Hematopoietic multipotent progenitor cell treated with erythropoietin and hydrocortisone succinate and interleukin-3 and kit ligand, for 15 days (in vitro differentiated cells): ENCODE measurements at places on chromosomes 1 and 21.

- no peak for DNase-seq
These were observed 257.4 kb upstream of the PLXNA2 start for GRCh38 chr1:208501542-208501941.

GRCh38 chr1:36183309-36183856 lies 27.4 kb downstream of the MAP7D1 start:
- no peak for DNase-seq

DNA sequence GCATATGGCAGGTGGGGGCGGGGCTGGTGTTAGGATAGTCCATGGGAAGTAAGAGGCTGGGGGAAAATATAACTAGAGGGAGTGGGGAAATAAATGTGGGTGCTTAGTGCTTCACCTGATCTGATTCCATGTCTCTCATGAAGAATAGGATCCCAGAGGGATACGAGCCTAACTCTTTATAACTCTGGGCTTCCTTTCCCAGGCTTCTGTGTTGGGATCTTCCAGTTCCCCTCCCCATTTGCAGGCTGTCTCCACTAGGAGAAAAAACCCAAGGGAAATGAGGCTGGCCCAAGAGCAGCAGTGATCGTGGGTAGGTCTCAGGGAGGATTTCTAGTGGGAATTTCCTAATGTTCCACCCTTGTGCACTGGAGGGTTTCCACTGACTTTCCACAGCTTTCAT lies 1.6 kb downstream of the KCNJ9 start:
- DNase-seq, result no peak

- DNase-seq, result peak; percentile 70
These were observed 54.1 kb downstream of the LDLRAD2 start for GRCh38 chr1:21865943-21866706.

DNA sequence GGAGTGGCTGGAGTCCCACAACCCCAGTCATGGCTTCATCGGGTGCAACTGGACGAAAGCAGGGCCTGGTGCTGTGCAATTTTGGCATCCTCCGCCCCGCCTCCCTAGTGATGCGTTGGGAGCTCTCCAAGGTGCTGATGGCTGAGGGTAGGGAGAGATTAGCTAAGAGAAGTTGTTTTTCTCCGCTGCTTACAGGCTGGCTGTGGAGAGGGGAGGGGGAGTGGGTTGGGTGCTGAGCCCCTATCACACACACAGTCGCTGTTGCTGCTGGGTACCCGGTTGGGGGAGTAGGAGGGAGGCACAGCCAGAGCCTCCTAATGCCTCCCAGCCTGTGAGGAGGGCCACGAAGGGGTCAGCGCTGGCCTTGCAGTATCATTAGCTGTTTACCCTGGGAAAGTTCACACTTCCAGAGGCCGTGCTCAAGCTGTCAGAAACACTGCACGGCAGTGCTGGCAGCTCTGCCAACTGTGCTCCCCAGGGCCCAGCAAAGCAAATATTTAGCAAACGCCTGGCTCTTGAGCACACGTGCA lies 110.0 kb downstream of the GRIK3 start:
- DNase-seq, result peak; percentile 7

- DNase-seq, result peak; percentile 43
These were observed 10.9 kb downstream of the WNT4 start for GRCh38 chr1:22131875-22132486.

GRCh38 chr1:183477986-183478781 lies 5.9 kb downstream of the SMG7 start:
- DNase-seq, result no peak

- no peak for DNase-seq
These were observed 2.1 kb upstream of the TMEM9 start for GRCh38 chr1:201156346-201156745.

DNA sequence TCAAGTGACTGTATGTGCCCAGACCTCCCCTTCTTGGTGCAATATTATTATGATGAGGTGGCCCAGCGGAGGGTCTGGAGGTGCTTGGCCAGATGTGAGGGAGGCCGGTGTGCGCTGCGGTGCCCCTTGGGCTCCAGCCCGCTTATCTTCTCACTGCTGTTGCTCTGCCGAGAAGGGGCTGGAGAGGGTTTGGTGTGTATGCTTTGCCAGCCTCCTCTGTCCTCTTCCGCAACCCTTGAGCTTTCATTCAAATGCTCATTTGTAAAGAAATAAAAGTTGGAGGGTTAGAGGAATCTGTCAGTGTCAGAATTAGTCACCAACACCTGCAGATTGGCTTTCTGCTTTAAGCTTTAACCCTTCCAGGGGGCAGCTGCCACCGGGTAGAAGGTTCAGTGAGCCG lies 19.7 kb downstream of the RNF220 start:
- DNase-seq, result no peak

DNA sequence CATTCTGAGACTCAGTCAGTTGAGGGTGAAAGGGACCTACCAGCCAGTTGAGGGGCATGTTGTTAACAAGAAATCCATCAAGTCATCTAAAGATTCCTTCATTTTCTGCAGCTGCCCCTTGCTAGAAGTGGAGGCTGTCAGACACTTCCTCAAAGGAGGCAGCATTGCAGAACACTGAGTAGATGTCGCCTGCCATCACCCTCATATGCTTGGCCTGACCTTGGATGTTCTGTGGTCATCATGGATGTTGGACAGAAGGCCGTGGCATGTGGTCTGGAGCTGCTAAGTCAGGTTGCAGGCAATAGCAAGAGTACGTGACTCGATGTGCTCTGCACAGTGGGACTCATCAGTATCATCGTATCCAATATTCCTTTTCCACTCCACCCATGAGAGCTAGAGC lies 70.6 kb downstream of the GATAD2B start:
- DNase-seq, result no peak

GRCh38 chr1:57017717-57018116 lies 51.9 kb upstream of the C8B start:
- DNase-seq, result no peak

DNA sequence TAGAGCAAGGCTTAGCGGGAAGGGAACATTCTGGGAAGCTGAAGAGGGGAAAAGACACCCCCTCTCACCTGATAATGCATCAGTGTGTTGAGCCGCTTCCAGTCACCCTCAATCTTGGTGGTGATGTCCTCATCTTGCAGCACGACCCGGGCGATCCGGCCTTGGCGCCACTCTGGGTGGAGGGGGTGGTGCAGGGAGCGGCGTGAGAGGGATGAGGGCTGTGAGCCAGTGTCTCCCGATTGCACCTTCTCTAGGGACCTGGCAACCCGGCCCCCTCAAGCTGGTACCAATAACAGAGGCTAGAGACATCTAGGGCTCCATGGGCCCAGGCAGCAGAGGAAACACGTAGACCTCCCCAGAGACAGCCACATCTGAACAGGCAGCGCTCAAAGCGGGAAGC lies 127.4 kb upstream of the CD34 start:
- no peak for DNase-seq

- DNase-seq, result no peak
These were observed 27.9 kb downstream of the MRPL37 start for GRCh38 chr1:54227891-54228310.

DNA sequence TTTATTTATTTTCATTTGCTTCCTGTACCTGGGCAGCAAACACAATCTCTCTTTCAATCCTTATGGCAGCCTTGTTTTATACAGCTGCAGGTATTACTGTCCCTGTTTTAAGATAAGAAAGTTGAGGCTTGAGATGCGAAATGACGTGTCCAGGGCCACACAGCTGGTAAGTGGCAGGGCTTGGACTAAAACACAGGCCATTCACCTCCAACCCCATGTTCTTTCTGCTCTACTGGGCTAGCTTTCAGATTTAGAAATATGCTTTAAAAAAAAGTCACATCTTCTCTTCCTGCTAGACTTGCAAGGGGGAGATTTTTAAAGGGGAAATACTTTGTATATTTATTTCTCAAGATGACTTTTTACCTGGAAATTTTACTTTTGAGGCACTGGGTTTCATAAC lies 62.8 kb downstream of the CNST start:
- no peak for DNase-seq

- no peak for DNase-seq
These were observed 30.2 kb upstream of the SLC22A15 start for GRCh38 chr1:115946116-115946515.

GRCh38 chr1:2312515-2313301 lies 78.6 kb downstream of the MORN1 start:
- no peak for DNase-seq

DNA sequence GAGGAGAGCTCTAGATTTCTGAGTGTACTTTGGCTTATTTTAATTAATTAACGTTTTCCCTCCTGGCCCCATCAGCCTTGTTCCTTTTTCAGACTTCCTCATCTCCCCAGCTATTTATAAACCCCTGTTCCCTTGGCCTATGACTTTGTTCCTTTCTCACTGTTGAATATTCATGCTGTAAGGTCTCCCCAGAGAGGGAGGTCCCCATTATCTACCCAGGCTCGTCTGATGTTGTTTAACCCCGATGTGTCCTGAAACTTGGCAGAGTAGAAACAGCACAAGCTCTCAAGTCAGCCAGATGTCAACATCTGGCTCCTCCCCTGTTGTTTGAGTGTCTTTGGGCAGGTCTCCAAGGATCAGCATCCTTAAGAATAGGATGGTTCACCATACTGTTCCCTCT lies 153.6 kb downstream of the HIVEP3 start:
- no peak for DNase-seq
